ENCODE measurements at places on chromosomes 13 and 19.

DNA sequence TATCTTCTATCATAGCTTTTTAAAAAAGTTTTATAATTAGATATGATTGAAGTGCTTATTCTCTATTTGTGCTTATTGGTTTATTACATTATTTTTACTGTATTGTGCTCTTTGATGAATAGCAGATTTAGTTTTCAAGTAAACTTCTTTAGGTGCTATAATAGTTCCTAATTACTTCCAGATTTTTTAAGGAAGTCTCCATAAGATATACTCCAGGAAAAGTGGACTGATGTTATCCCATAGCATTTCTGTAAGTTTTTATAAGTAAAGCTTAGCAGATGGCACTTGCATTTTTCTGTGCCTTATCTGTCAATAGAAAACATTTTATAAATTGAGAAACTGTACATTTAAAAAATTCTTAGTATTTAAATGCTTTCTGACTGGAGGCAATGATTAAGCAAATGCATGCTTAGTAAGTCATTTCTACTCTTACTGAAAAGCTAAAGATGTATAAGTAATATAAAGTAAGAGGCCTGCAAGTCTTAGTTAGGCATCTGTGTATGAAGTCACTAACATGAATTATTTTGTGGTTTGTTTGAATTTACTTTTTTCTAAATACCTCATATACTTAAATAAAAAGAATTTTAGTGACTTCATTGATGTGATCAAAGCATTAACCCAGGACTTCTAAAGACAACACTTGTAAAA, 182.8 kb downstream of the MAB21L1 start:
- DNase-seq = no peak

DNA sequence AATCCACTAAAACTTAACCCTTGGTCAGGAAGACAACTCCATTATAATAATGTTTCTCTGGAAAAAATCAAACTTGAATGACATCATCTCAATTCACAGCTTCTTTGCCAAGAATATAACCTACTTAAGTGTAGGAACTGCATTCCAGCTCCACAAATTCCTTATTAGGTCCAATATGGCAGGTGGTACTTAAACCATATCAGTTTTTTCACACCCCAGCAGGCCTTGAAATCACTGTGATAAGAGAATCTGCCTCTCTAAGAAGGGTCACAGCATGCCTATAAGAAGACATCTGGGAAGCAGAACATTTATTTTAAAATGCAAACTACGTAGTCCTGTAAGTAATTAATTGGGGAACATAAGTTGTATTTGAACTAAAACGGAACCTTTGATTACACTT, 687.8 kb downstream of the DIAPH3 start:
- DNase-seq = no peak

GRCh38 chr13:59584101-59584500, 579.6 kb downstream of the DIAPH3 start:
- no peak for DNase-seq

- no peak for DNase-seq
Measured at GRCh38 chr19:17394891-17395415, 957 bp upstream of the CCDC194 start.

GRCh38 chr19:35120492-35120891, 4.9 kb downstream of the FXYD3 start:
- no peak for DNase-seq

DNA sequence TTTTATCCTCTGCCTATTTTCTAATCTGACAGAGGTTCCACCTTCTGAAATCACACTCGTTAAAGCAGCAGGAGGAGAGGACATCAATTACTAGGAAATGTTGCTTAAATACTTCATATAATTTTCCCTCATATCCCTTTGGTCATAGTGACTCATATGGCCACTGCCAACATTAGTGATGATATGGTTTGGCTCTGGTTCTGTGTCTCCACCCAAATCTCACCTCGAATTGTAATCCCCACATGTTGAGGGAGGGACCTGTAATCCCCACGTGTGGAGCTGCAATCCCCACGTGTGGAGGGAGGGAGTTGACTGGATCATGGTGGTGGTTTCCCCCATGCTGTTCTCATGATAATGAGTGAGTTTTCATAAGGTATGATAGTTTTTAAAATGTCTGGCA, 618.4 kb upstream of the SLITRK5 start:
- no peak for DNase-seq

DNA sequence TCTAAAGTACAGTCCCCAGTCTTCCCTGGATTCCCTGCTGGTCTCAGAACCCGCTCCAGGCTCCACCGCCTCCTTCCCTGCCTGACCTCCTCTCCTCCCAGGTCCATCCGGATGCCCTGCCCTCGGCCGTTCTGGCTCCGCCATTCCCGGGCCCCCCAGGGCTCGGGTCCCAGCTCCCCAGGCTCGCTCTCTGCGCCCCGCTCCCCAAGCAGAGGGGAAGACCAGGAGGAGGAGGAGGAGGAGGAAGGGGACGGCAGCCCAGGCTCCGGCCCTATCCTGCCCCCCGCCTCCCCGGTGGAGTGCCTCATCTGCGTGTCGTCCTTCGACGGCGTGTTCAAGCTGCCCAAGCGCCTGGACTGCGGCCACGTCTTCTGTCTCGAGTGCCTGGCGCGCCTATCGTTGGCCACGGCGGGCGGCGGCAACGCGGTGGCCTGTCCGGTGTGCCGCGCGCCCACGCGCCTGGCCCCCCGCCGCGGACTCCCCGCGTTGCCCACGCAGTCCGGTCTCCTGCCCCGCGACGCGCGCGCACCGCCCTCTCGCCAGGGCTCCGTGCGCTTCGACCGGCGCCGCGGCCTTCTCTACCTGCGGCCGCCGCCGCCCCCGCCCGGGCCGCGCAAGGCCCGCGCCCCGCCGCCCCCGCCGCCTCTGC, 647 bp downstream of the RNF225 start:
- DNase-seq = no peak

DNA sequence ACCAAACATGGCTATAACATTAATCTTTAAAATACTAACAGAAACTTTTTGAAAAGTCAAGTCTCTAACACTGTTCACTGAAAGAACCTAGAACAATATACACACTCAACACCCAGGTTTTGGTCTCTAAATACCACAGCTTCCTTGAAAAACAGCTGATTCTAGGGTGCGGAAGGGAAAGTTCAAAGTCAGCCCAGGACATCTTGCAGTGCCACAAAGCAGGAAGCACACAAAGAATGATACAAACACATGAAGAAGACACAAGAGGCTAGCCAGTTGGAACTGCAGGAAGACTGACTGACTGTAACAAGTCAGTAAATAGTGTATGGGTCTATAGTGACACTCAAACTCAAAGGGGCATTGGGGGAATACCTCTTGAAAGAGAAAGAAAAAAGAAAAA, 4.6 kb downstream of the DEDD2 start:
- no peak for DNase-seq

- DNase-seq = no peak
Measured at GRCh38 chr19:20423381-20424197, 142.0 kb downstream of the ZNF737 start.

GRCh38 chr13:74732736-74733385, 598.7 kb upstream of the KLF12 start:
- DNase-seq = no peak

- DNase-seq = no peak
Measured at GRCh38 chr13:40141859-40142555, 486.5 kb downstream of the COG6 start.

GRCh38 chr19:58498316-58499020, 13.3 kb downstream of the SLC27A5 start:
- DNase-seq = no peak

DNA sequence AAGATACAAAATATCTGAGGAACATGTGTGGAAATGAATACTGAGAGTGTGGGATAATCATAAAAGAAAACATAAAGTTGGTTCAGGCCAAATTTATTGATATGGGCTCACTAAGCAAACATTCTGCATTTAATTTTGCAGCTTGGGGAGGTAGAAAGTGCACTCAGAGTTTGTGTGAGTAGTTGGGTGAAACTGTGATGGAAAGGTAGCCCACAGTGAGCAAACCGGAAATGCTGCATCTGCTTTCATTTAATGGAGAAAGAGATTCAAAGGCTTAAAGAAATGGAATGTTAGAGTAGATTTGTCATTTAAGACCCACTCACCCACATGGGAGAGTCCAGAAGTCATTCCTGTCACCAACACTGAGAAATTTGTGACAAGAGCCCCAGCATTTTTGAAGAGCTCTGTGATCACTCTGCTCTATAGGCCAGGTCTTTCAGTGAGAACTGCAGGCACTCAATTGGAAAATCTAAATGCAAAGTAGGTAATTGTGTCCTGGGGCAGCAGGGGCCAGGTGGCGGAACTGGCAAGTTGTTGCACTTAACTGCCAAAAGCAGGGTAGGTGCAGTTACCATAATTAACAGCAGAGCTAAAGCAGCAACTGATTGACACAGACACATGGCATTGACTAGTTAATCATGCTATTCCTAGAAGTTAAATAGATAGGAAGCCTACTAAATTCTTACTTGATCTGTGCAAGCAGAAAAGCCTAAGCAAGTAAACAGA, 1228.3 kb upstream of the PCDH20 start:
- no peak for DNase-seq

GRCh38 chr19:14821937-14822336, 13.0 kb downstream of the OR7A5 start:
- no peak for DNase-seq

- no peak for DNase-seq
Measured at GRCh38 chr19:55676889-55677505, 2.0 kb downstream of the EPN1 start.

GRCh38 chr19:30673336-30673735, 301.2 kb downstream of the ZNF536 start:
- no peak for DNase-seq

DNA sequence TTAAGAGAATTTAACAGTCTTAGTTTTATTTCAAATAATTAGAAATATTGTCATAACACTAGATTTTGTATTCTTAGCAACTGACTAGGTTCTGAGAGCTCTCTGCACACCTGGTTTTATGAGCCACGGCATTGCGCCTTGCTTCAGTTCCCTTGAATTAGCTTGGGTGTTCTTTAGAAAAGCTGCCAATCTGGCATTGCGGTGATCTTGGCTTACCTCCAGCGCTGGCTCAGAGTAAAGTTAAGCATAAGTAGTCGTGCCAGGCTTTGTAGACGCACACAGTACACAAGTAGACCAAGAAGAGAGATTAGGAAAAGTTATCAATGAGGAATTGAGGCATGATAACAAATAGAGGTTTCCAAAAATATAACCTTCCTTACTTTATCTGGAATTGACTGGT, 45.7 kb downstream of the TPP2 start:
- no peak for DNase-seq

DNA sequence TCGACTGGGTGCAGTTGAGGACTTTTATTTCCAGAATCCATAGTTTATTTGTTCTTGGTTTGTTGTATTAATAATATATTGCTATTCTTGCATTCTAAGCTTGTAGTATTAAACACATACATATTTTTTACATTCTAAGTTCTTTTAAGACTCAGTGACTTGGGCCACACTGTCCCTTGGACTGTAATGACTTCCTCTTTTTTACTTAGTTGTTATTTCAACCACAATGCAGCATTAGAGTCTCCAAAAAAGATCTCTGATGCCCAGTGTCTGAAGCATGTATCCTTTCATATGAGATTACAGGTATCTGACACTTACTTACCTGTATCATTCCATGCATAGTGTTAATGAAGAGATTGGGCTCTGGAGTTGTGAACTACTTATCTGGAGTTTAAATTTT, 864.9 kb upstream of the PCDH20 start:
- DNase-seq = no peak

DNA sequence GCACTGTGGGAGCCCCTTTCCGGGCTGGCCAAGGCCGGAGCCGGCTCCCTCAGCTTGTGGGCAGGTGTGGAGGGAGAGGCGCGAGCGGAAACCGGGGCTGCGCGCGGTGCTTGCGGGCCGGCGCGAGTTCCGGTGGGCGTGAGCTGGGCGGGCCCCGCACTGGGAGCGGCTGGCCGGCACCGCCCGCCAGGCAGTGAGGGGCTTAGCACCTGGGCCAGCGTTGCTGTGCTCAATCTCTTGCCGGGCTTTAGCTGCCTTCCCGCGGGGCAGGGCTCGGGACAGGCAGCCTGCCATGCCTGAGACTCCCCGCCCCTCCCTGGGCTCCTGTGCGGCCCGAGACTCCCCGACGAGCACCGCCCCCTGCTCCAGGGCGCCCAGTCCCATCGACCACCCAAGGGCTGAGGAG, 405.2 kb upstream of the PRR20A start:
- no peak for DNase-seq

- no peak for DNase-seq
Measured at GRCh38 chr13:94712812-94713560, 641 bp upstream of the SOX21 start.

GRCh38 chr19:51458051-51458645, at the start of gene SIGLEC8:
TSS of gene SIGLEC8 (minus strand) at chr19:51458454. CDS start at chr19:51458387, 67 bp downstream.
- DNase-seq = no peak

GRCh38 chr13:75494491-75494890, 12.5 kb upstream of the TBC1D4 start:
- DNase-seq = no peak

- DNase-seq = no peak
Measured at GRCh38 chr13:73972545-73972944, 161.7 kb downstream of the KLF12 start.

GRCh38 chr13:80515296-80515695, 174.4 kb upstream of the SPRY2 start:
- DNase-seq = no peak

DNA sequence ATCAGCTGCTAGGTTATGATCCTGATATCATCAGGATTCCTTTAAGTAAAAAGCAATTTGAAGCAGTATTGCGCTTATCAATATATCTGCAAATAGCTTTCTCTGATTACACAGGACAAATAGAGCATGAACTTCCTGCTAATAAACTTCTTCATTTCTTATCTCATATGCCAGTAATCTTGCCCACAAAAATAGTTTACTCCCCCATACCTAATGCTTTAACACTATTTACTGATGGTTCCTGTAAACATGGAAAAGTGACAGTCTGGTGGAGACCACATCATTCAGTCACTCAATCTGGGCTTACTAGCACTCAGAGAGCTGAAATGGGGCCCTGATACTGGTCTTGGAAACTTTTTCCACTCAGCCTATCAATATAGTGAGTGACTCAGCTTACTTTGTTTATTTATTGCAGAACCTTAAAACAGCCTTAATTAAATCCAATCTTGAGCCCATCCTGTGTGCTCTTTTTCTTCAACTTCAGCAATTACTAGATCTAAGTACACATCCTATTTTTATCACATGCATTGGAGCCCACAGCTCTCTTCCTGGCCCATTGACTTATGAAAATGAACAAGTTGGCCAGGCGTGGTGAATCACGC, 1464.3 kb downstream of the UQCRFS1 start:
- DNase-seq = no peak

GRCh38 chr13:77521595-77522367, 13.7 kb upstream of the SCEL start:
- no peak for DNase-seq

DNA sequence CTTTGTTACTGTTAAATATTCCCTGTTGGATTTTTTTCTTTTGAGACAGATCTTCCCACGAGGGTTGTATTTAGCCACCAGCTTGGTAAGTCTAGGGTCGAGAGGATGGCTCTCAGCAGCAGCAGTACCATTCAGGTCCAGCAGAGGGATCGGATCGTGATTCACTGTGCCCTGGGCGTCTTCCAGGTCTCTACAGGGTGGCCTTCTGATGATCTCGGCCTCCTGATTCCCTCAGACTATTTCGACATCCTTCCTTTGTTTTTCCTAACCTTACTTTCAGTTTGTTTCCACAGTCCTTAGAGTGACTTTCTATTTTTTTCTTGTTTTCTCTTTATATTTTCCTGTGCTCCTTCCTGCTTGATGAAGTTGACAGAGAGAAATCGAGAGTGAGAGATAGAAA, 1436.9 kb downstream of the UQCRFS1 start:
- DNase-seq = no peak

- no peak for DNase-seq
Measured at GRCh38 chr13:64020126-64020525, 2604.5 kb upstream of the PCDH20 start.
